ENCODE measurements at places on chromosomes 16 and 17. TPM values are rescaled to one million over a fixed set of nuclear protein-coding genes. Genes with fewer than 3 reads are reported as not detected.

DNA sequence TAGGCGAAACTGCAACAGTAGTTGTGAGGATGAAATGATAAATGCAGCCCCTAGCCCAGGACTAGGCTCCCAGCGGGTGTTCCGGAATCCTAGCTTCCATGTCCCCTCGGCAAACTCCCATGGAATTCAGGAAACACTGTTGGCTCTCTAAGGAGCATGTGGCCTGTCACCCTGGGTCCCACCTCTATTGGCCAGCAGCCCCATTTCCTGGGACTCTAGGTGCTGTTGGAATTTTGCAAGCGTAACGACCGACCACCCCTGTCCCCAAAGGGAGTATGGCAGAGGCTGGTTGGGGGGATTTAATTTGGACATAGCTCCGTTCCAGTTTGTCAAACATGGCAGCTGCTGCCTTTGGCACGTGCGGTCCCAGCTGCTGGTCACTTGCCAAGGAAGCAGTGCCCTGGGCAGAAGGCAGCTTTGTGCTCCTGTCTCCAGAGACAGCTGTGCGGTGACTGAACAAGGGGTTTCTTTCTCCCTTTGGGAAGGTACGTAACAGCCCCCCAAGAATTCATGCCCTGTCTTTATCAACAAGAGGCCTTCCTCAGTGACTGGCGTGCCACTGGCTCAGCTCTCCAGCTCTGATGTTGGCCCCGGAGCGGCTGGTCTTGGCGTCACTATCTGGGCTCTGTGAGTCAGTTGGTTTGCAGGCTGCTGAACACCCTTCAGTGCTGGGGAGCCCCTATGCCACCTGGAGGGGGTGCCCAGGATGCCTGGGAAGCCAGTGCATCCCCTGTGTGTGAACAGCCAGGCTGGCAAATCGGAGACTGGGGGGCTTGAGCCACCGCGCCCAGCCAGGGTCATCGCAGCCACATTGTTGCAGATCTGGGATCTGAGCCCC, 235.2 kb upstream of the TNRC6C start:
- no peak for DNase-seq

Gene HLF
- 9.1 TPM for polyA plus RNA-seq

DNA sequence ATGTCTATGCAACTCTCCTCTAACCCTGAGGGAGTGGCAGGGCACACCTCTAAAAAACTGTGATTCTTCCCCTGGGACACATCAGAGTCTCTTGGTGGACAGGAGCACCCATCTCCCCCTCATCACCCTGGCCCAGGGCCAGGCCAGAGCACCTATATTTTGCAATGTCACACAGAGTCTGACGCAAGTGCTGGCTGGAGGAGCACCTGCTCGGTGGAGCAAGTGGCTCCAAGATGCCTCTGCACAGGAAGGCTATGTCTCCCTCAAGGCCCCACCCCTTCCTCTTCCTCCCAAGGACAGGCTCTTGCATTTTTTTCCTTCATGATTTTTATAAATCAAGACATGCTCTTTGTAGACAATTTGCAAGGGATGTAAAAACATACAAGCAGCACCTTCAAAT, 13.3 kb downstream of the SNN start:
- no peak for DNase-seq

- DNase-seq = no peak
Measured at GRCh38 chr16:1362807-1363206, 11.1 kb downstream of the GNPTG start.

- DNase-seq = peak; percentile 60
Measured at GRCh38 chr17:7435676-7436555, 681 bp downstream of the TMEM102 start.

Gene EIF3C
- polyA plus RNA-seq = 542 TPM

Gene PLCG2
- polyA plus RNA-seq = 55.6 TPM

DNA sequence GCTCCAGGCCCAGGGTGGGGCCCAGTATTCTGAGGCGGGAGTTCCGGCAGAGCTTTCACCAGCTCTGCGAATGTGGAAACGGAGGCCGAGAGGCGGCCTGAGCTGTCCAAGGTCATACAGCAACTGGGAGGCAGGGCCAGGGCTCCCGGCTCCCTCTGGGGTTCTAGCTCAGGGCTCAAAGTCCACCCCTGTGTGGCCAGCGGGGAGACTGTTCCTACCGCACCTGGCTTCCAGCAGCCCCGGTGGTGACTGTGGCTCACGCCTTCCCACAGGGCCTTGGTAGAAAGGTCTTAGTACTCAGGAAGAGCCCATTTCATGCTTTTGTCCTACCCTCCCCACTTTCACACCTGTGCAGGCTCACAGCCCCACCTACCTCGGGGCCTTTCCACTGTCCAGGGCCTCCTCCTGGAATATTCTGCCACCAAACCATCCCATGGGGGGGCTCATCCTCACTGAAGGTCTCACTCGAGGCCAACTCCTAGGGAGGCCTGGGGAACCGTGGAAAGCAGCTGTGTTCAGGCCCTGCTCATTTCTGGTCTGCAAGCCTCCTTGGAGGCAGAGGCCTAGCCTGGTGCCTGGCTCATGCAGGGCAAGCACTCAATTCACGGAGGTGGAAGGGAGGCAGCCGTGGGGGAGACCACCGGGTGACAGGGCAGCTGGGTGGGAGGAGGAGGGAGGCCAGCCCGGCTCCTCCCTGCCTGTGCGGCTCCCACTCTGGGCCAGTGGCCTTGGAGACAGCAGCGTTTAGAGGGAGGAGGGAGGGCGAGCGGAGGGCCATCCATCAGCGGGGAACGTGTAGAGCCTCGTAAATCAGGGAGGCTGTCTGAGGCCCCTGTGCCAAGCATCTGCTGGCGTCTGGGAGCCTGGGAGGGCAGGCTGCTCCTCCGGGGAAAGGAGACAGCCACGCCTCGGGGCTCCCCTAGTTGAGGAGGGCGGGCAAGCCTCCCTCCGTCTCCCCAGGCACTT, 12.7 kb upstream of the DOC2B start:
- peak; percentile 93 for DNase-seq

DNA sequence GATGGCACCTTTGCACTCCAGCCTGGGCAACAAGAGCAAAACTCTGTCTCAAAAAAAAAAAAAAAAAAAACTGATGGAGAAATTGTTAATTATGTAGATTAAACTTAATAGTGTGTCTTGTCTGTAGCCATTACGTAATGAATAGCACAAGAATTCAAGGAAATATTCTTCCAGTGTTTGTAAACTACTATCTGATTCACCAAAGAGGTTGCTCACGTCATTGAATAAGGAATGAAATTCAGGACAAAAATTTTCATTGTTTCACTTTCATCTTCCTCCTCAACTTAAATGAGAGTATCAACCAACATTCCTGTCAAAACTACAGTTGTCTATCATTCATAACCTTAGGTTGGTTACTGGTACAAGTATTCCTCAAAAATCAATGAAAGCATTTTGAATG, 30.7 kb upstream of the MYO18A start:
- DNase-seq = no peak

DNA sequence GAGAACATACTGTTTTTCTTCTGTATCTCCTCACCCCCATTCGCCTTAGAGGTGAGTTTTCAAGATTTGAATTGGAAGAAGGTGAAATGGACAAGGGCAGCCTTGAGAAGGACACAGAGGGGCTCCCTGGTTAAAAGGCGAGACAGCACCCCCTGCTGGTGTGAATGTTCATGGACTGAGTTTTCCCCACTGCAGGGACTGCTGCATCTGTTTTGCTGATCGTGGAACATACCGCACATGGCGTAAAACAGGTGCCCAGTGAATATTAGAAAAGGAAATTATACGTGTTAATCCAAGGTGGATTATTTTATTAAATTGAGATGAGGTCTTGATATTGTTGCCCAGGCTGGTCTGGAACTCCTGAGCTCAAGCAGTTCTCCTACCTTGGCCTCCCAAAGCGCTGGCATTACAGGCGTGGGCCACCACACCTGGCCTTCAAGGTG, 54.5 kb downstream of the NDE1 start:
- DNase-seq = peak; percentile 79

Gene HAS3
- 0.34 TPM for polyA plus RNA-seq

GRCh38 chr16:75062976-75063346, 53.6 kb downstream of the LDHD start:
- no peak for DNase-seq

DNA sequence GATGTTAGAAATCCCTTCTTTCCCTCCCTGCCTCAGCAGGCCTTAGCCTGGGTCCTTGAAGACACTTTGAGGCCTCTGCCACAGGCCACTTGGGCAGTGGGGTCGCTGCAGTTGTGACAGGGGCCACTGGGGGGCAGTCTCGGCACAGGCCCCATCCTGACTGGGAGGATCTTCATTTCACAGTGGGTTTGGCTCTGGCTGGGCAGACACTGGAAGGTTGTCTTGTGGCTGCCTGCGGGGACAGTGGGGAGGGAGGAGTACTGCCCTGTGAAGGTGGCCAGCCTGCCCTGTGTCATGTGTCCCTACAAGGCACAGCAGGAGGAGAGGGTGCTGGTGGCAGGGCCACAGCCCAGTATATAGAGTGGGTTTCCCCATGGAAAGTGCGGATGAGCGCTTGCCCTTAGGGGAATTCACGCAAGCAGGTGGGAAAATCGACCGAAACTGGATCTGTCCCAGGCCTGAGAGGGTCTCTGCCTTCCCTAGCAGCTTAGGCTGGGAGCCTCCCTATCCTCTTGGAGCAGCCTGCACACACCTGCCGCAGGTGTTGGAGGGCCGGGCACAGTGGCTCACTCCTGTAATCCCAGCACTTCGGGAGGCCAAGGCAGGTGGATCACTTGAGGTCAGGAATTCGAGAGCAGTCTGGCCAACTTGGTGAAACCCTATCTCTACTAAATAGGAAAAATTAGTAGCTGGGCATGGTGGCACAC, 28.8 kb downstream of the GINS2 start:
- peak; percentile 82 for DNase-seq

DNA sequence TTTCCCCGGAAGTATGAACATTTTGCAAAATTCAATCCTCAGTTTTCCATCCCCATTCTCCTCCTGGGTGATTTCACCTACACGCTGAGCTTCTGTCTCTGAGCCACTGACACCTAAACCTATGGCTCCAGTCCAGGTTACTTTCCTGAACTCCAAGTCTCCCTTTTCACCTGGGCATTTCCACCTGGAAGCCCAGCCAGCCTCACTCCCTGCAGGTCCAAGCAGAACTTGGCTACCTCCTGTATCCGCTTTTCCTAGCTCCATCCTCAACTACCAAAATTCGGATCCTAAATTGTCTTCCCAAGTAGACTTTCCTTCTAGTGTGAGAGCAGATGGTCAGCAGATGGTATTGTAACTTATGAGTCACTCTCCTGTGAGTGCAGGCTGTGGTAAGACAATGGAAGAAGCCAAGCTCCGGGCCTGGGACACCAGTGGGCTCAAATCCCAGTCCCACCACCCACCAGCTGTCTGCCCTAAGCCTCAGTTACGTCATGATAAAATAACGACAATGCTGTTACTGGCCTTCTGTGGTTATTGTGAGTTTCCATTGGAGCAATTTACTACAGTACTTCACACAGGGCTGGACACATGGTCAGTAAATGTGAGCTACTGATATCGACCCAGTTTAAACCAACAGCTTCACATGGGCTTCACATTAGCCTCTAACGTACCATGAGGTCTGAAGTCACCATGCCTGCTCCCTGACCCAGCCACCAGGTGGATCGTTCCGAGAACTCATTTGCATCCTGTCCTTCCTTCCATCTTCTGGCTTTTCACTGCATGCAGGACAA, 33.3 kb downstream of the PECAM1 start:
- no peak for DNase-seq

DNA sequence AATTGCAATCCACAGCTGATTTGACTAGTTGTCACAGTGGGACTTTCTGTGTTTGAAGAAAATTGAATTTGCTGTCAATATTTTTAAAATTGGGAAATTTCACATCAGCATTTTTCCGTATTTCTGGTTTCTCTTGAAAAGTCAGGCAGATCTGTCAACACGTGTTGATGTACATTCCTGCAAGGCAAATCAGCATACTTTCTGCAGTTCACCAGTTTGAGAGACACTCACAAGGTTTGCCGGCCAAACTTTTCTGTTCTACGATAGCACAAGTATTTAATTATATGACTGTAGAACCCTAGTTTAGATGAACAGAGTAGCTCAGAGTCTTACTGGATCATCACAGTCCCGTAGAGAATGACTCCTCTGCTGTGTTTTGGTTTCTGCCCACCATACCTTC, 102.0 kb downstream of the ADAMTS18 start:
- no peak for DNase-seq

GRCh38 chr17:60311936-60312335, 80.0 kb downstream of the USP32 start:
- no peak for DNase-seq

DNA sequence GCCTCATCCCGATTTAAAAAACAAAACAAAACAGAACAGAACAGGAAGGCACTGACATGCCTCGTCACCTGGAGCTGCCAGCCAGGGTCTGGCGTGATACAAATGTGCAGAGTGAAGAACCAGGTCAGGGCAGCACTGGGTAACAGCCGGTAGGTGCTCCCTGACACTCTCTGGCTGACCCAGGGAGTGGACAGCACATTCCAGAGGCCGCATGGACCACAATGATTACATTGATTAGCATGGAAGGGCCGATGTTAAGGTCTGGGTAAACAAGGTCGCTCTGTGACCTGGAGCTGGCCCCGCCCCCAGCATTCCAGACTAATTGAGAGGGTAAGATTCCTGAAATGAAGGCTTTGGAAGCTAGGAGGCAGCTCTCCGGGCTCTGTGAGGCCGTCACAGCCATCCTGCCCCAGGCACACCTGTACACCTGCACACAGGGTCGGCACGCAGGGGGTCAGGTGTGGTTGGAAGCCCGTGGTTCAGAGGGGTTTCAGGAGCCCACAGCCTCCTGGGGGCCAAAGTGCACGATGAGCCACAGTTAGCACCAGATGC, 21.4 kb downstream of the PIEZO1 start:
- no peak for DNase-seq

- no peak for DNase-seq
Measured at GRCh38 chr17:64749306-64749705, 87.2 kb upstream of the SMURF2 start.

DNA sequence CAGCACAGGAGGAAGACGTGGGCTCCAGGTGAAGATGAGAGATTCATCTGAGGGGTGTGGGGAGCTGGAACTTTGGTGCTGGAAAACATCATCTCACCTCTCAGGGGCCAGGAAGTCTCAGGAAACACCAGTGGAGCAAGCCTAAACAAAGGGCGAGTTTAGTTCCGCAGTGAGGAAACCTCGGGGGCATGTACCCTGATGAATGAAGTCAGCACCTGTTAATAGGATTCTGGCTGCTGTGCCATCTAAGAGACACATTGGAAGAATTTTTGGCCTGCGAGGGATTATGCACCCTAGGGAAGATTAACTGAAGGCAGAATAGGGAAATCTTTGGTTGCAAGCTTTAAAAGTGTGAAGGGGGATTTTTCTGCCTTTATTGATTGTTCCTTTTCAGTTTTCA, 94.7 kb upstream of the CACNG5 start:
- no peak for DNase-seq

Gene HNF1B
- 84.1 TPM for polyA plus RNA-seq

- DNase-seq = no peak
Measured at GRCh38 chr17:77478899-77479298, 338.1 kb downstream of the SEC14L1 start.

GRCh38 chr17:20157001-20157310, 147.8 kb downstream of the SPECC1 start:
- DNase-seq = peak; percentile 74
